ENCODE measurements at places on chromosomes 1 and 21.
A peak's percentile ranks its signal among the peaks of the same experiment; 100 is the strongest.

DNA sequence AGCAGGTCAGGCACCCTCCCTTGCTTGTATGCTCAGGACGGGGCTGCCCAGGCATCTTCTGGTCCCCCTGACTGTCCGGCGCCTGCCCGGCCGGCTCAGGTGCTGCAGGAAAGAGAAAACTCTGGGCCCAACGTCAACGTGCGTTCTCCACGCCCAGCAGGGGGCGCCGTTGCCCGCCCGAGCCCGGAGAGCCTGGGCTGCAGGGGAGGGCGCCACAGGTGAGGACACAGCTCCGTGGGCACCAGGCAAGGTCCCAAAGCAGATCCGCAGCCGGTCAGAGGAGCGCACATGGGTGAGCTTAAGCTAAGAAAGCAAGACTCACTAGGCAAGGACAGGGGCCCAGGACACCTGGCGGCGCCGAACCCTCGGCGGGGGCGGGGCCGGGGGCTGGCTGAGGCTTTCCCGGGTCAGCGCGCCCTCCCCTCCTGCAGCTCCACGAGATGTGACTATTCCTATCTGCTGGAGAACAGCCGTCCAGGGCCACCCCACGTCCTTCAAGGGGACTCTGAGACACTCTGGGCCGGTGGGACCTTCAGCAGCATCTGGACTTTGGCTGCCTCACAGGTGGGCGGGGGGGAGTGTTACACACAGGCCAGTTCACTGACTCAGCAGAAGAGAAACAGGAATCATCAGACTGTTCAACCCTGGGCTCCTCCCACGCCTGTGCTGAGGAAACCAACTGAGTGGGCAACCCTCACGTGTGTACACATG lies 29.3 kb downstream of the KRTAP10-1 start:
- peak; percentile 77 for DNase-seq

- DNase-seq, result no peak
These were observed 119.6 kb upstream of the CD34 start for GRCh38 chr1:208030288-208031091.

DNA sequence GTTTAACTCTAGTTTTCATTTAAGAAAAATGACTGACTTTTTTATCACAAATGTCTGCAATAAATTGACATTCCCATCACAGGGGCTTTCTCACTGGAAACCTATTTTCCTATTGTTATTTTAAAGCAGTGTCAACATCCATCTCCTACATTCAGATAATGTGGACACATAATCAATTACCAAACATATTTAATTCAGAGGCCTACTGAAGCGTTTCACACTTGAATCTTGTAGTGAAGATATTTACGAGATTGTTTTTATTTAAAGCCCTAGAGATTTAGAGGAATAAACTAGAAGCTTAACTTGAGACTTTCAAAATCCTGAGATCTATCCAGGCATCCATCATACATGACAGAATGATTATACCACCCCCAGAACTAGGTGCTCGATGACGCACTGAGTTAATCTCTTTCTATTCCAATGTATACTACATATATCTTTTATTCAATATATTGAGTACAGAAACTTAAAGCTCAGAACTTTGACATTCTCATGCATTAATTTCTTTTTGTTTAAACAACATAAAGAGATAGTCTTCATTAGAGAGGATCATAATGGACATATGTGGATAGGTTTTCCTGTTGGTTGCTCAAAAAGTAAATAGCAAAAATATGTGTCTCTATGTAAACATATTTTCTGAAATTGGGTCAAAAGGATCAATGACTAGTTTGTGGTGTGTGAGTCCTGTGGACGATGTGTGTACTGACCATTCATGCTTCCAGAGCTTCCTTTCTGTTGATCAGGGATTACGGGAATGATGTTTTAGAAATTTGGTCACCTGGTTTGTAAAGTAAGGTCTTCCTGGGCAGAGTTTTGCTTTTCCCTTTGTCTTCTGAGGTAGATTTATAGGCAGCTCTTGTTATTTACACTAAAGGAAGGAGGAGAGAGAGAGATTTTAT lies 171.5 kb upstream of the HMCN1 start:
- no peak for DNase-seq

DNA sequence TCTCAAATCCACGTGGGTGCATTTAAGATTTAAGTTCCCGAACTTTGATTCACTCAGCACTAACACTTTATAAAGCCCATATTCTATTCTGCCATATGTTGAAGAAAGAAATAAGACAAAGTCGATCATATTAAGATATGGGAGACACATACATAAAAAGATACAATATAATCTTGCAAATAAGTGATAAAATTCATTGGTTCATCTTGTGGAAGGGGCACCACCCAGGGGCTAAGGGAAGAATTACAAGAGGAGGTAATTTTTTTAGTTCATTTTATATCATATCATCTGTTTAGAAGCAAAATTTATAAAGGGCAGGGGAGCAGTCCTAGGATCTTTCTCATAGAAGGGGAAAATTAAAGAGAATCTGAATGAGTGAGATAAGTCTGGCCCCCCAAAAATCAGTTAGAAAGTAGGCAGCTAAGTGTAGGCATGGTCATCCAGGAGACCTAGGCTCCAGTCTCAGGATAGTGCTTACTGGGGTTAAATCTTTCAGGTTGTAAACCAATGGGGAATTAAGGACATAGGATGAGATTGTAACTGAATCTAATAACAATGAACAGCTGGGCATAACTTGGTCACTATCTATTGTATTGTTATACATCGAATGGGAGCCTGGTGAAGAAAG lies 124.2 kb upstream of the L1TD1 start:
- DNase-seq, result no peak

- DNase-seq, result no peak
These were observed 165.7 kb upstream of the SGIP1 start for GRCh38 chr1:66368261-66368660.

DNA sequence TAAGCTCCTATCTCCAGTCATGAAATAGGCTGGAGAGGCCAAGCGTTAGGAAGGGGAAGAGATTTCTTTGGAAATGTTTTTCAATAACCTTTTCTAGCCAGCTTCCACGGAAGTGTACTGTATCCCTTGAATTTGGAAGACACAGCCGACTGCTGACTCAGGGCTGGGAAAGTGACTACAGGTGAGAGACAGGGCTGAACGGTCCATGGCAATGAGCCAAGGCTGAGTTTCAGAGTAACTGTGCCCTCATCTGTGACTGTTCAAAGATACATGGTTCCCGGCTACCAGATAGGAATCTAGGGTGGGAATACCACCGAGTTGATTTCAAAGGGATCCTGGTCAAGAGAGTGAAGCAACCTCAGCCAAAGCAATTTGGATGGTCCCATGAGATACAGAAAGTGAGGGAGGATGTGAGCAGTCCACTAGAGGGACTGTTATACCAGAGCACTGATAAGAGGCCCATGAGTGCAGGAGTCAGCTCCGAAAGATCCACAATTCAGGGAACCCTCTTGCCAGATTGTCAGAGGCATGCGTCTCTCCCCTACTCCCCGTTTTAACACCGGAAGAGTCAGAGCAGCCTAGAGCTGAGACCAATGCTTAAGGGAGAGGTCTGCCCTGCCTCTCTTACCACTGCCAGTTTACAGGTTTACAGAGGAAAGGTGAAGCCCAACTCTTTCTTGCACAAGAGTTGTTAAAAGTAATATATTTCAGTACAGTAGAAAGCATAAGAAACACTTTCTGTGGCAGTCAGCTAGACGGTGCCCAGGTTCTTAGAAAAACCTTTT lies 3.2 kb upstream of the KRTAP19-8 start:
- no peak for DNase-seq

- DNase-seq, result no peak
These were observed 309.7 kb downstream of the SEC16B start for GRCh38 chr1:177660188-177660587.

GRCh38 chr21:39001341-39001740 lies 181.9 kb downstream of the PSMG1 start:
- no peak for DNase-seq

- no peak for DNase-seq
These were observed 5.3 kb upstream of the WNT9A start for GRCh38 chr1:227953022-227953412.
